ENCODE measurements at places on chromosomes 1 and 21. TPM values are rescaled to one million over a fixed set of nuclear protein-coding genes. Genes with fewer than 3 reads are reported as not detected.

PKP1 gene
- total RNA-seq = 1.1 TPM

ELF3 gene
- total RNA-seq = 318 TPM

GRCh38 chr1:192477630-192478029 is 97.9 kb upstream of the RGS1 start:
- no peaks in the 10 kb centered on the region for H3K27me3 ChIP-seq
- H3K4me1 ChIP-seq = no peaks in the 10 kb centered on the region
- no peaks in the 10 kb centered on the region for H3K36me3 ChIP-seq
- no peak overlapping the region for H3K27ac ChIP-seq

DNA sequence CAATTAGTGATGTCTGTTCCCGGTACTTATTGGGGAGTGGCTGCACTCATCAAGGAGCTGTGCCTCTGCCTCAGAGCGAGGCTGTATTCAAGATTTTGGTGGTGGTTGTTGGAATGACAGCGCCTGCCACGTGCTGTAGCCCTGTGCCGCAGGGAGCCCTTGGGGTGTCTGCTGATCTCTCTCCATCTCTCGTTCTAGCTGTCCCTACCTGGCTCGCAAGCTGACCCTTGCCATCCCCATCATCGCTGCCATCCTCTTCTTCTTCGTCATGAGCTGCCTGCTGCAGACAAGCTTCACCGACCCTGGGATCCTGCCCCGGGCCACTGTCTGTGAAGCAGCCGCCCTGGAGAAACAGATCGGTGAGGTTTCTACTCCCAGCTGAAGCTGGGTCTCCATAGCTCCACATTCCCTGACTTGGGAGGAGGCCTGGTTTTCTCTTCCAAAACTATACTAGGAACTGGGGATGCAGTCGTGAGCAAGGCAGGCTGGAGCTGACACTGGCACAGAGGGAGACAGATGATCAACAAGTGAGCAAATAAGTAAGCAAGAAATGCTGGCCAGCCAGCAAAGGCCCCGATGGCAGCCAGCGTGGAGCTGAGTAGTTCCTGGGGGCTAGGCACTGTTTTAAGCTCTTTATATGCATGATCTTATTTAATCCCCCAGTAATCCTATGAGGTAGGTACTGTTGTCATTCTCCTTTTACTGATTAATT is 5.9 kb downstream of the ZDHHC18 start:
- H3K27me3 ChIP-seq = no peaks in the 10 kb centered on the region
- H3K4me3 ChIP-seq = no peak overlapping the region
- H3K36me3 ChIP-seq = peaks cover 5% of the 10 kb centered on the region
- no peak overlapping the region for H3K27ac ChIP-seq
- DNase-seq = no peak

GRCh38 chr1:215845234-215845891 is 278.3 kb downstream of the KCTD3 start:
- DNase-seq = no peak
- H3K27me3 ChIP-seq = no peaks in the 10 kb centered on the region
- peak overlapping the region; percentile 29 for H3K4me3 ChIP-seq
- H3K4me1 ChIP-seq = peaks cover 18% of the 10 kb centered on the region
- H3K27ac ChIP-seq = peak overlapping the region; percentile 32

All from PC-9 (cell line).